Stimulated activated CD4-positive, alpha-beta T cell treated with anti-CD3 and anti-CD28 coated beads, Interleukin-12 subunit alpha, Interleukin-12 subunit beta, amount 100 ng/mL, for 48 hours (primary cell): ENCODE measurements at places on chromosomes 2 and 18.

GRCh38 chr2:156006721-156007618, 325.6 kb downstream of the NR4A2 start:
- no peak for DNase-seq

DNA sequence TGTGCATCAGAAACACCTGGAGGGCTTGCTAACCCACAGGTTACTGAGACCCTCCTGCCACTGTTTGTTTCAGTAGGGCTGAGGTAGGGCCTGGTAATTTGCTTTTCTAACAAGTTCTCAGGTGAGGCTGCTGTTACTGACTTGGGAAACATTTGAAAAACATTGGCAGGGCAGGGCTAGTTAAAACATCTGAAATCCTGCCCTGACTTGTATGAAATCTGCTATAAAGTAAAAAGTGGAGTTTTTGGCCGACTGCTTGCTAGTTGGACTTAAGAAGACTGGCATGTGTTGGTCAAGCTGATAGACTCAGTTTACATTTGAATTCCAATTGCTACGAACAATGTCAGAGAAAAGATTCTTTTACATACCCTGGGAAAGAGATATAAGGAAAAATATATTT, 111.6 kb upstream of the DLX2 start:
- DNase-seq, result no peak

DNA sequence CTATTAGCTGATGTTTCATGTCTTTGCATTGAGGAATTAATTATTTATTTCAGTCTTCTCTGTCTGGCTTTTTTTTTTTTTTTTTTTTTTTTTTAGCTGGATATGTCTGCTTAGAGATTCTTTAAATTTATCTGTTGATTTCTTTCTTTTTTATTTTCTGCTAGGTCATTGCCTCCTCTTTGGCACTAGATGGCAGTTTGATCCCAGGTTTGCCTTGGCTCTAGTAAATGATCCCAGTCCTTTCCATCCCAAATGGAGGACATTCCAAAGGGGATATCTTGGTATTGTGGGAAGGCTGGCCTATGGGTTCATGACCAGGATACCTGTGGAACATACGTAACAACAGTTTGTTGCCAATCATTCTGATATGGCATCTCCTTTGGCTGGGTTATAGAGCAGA, 339.5 kb upstream of the GCFC2 start:
- DNase-seq, result no peak

DNA sequence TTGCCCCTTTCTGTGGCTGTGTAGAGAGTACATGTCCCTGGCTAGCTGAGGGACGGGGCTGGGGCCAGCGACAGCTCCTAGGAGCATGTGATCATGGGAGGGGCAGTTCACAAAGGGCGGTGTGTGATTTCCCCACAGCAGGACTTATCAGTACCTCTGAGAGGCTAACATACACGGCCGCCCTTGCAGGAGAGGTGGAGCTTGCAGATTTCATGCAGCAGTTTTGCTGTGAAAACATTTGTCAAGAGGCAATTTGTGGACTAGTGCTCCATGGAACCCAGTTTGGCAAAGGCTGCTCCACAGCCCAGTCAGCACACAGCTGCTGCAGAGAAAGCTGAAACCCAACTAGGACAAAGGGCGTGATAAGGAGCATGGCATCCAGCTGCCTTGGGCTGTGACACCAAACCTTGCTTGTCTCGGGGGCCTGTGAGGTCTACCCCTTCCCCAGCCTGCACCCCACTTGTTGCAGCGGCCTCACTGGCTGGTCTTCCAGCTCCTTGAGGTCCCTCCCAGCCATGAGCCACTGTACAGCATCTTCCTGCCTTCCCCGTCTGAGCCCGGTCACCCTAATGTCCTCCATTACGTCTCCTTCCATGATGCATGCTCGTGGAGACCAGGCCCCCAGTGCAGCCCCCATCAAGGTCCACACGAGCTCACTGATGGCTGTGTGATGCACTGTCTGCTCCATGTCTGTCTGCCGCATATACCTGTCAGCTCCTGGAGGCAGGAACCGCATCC, 121.4 kb upstream of the HDAC4 start:
- no peak for DNase-seq

GRCh38 chr2:11097854-11098387, 57.3 kb upstream of the SLC66A3 start:
- DNase-seq, result no peak

GRCh38 chr2:119367472-119368099, 809 bp downstream of the DBI start:
- DNase-seq, result peak; percentile 43

DNA sequence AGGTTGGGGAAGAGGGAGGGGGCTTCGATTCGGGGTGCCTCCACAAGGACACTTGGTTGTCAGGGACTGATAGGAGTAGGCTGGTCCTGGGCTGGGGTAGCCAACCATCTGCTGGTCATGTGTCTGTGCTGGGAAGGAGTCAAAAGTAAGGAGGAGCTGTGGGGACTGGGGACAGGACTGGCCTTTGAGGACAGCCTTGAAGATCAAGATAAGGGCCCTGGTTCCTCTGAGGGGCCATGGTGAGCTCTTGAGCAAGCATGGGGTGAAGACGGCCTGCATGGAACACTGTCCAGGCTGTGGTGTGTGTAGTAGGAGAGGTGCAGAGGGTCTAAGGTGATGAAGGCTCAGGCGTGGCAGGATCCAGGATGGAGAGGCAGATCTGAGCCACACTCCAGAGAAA, 1.7 kb downstream of the CYP27A1 start:
- DNase-seq, result no peak

DNA sequence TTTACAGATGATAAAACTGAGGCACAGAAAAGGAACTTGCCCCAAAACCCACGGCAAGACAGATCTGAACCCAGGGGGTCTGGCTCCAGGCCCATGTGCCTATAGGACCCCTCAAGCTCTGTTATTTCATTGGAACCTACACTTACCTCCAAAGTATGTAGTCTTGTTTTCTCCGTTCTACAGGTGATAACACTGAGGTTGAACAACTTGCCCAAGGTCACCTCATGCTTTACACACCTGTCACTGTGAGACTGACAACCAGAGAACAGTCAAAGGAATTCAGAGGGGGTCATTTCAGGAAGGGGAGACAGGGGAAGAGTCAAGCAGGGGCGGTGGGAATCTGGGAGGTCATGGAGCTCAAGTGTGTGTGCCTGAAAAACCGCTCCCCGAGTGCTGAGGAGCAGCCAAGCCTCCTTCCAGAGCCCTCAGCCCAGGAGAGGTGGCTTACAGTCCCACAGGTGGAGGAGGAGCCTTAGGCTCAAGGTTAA, 47.7 kb downstream of the SERTAD2 start:
- DNase-seq, result no peak

DNA sequence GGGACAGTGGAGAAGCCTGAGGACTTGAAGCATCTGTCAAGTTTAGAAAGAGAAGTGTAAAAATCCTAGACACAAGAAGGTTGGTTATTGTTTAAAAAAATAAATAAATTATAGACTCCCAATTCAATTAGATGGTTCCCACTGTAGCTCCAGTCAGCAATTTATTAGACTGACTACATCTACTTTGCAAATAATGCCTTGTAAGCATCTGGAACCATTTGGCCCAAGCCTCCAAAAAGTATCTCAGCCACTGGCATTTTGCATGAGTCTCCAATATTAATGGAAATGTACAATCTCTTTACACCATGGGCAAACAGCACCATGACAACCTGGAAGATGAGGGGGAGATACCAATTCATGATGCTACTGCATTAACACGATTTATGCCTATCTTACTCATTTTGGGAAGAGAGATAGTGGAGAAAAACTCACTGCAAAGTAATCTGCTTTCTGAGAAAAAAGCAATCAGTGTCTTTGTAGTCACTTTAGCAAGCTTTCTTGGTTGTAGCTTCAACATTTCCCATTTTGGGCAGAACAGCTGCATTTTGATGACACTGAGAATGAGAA, 2.8 kb downstream of the NYAP2 start:
- no peak for DNase-seq

GRCh38 chr2:137963535-137964065, 673 bp upstream of the HNMT start:
- no peak for DNase-seq

DNA sequence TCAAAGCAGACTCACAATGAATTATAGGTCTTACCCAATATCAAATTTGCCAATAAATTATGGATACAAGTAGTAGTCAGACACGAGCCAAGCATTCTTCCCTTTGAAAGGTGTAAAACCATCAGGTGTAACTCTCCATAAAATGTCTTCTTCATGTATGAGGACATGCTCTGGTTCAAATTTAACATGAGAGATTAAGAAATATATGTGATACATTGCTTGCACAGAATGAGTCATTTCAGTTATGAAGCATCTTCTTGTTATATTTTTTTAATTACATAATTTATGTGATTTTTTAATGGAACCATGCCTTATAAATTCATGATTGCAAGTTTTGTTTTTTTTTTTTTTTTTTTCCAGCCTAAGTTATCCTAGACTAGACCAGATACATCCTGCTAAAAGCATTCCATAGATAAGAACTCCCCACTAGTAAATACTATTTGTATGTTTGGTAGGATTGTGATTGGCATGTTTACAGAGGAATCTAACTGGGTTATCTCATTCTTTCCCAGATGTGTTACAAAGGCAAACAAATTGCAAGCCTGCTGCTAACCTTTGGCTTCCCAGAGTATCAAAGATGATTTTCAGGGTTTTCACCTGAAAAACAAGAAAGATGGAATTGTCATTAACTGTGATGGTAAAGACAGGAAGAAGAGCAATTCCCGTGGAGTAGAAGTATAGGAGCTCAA, 621.9 kb downstream of the XIRP2 start:
- DNase-seq, result no peak

- no peak for DNase-seq
Observed at GRCh38 chr18:56083097-56083521, 495.1 kb upstream of the TCF4 start.

GRCh38 chr2:181117206-181117925, 137.0 kb downstream of the UBE2E3 start:
- DNase-seq, result no peak

DNA sequence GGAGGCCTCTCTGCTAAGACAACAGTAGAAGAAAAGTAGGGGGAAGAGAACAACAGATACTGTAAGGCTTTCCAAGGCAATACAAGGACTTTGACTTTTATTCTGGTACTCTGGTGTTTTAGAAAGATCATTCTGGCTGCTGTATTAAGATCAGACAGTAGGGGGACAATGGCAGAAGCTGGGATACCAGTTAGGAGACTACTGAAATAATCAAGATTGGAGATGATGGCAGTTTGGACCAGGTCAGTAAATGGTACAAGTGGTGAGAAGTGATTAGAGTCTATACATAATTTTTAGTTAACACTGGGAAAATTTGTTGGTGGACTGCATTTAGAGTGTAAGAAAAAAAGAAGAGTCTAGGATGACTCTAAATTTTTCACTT, 139.7 kb downstream of the ROCK1 start:
- DNase-seq, result no peak

DNA sequence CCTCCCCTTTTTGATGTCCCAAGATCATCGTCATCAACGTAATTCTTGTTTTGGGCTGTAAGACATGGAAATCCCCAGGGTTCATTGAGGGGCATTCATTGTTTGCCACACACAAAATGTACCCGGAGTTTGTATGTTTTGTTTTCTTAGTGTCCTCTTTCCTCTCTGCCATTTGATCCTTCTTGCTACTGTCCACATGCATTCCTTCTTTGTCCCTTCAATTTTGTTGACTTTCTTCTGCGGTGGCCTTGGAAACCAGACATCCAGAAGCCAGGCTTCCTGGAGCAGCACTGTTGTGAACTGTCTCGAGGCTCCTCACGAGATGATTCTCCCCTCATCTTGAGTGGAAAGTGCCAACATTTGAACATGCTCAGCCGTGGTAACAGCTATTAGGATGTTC, 24.8 kb downstream of the IGFBP2 start:
- DNase-seq, result no peak

DNA sequence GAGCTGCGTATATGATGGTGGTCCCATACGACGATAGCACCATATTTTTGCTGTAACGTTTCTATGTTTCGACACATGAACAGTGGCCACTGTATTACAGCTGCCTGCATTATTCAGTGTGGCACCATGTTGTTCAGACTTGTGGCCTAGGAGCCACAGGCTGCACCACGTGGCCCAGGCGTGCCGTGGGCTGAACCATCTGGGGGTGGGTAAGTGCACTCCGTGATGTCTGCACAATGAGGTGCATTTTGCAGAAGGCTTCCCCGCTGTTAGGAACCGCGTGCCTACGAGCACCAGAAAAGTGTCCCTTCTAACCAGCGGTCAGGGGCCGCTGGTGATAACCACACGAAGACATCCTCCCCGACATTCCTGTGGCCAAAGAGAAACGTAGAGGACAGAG, 433.7 kb upstream of the MYT1L start:
- DNase-seq, result no peak

GRCh38 chr2:46187112-46187618, 110.0 kb upstream of the EPAS1 start:
- no peak for DNase-seq

GRCh38 chr18:58911241-58911640, 46.6 kb downstream of the ZNF532 start:
- DNase-seq, result no peak

- DNase-seq, result no peak
Observed at GRCh38 chr18:24656050-24656449, 195.6 kb downstream of the HRH4 start.

DNA sequence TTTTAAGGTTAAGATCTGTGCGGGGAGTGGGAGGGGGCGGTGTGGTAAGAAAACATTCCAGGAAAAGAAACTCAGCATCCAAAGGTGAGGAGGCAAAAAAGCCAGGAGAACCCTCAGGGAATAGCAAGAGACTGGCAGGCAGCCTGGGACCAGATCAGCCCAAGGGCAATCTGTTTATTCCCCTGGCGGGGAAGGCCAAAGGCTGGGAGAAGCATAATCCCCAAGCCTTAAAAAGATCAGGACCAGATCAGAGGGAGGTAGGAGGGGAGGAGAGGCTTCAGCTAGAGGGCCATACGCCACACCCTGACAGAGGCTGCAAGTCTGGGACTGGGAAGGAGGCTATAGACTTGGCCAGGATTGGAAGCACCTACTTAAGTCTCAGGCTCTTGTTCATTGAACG, 163.0 kb upstream of the PXDN start:
- no peak for DNase-seq

DNA sequence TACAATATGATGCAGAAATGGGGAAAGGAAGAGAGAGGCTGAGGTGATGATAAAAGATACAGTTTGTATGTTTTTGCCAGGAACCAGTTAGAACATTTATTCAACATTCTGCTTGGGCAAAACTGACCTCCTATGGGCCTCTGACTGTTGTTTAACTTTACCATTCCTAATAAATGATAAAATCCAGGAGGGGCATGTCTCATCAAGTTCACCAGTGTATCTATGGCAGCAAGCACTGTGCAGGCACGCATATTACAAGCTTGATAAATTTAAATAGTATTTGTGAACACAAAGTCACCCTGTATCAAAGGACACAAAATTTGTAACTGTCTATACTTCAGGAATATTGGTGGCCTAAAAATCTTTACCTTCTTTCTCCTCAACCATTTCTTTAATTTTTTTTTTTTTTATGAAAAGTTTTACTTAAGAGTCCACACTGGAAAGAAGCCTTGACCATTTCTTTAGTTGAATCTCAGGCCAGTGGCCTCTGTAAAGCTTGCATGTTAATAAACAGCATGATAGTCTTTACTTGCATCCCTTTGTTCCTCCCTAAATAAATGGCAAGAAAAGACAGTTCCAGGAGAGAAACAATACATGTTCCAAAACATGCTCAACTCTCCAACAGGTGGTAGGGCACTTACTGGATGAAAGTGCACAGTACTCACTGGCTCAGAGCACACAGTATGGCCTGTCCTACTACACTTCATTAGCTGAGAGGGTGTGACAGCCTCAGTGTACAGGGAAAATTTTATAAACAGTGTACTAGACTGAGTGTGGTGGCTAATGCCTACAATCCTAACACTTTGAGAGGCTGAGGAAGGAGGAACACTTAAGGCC, 52.3 kb downstream of the SOS1 start:
- no peak for DNase-seq

GRCh38 chr2:84840306-84840705, 40.6 kb downstream of the TRABD2A start:
- no peak for DNase-seq

- DNase-seq, result no peak
Observed at GRCh38 chr2:129504646-129505045, 474.8 kb upstream of the RAB6C start.
